Inflammatory macrophage (primary cell): ENCODE measurements at places on chromosomes 2 and 18.

- DNase-seq: no peak
Measured at GRCh38 chr2:117703858-117704257, 110.6 kb upstream of the DDX18 start.

GRCh38 chr18:23883277-23883790 is 131.2 kb upstream of the TTC39C start:
- DNase-seq: no peak

DNA sequence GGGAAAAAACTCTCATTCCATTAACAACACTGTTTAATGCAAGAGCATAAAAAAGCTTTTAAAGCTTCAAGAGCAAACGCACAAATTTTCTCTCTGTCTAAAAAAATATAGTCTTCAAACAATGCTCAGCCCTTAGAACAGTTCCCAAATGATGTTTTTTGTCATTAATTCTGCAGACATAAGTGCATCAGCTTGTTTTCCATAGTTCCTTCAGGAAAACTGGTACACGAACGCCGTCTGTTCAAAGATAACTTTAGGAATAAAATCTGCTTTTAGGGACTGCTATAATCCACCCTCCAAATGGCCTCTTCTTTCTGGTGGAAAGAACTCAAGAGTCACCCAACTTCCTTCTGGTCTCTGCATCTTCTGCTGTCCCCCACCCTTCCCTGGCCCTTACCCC is 98.2 kb upstream of the SLC66A3 start:
- DNase-seq: no peak

DNA sequence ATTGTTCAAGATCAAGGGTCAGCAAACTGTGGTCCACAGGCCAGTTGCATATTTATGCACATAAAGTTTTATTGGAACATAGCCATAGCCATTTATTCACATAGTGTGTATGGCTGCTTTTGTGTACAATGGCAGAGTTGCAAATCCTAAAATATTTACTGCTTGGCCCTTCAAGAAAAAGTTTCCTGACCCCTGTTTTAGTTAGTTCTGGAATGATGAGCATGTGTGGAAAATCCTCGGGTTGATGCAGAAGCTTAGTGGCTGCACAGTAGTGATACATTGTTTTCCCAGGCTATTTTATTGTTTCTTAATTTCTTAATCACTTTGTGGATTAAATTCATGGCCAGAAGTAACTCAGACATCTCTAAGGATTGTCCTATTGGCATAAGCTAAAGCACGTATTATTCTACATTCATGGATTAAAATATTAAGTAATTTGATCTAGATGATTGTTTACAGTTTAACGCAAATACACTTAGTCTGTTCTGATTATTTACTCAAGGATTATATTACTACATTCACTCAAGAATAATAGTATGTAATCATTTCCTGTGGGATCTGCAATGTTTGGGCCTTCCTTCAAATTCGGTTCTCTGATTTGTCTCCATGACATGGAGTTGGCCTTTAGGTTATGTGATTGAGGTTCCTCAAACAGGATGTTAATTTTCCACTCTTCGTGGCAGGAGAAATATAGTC is 165.5 kb downstream of the TMEM247 start:
- peak; percentile 75 for DNase-seq

DNA sequence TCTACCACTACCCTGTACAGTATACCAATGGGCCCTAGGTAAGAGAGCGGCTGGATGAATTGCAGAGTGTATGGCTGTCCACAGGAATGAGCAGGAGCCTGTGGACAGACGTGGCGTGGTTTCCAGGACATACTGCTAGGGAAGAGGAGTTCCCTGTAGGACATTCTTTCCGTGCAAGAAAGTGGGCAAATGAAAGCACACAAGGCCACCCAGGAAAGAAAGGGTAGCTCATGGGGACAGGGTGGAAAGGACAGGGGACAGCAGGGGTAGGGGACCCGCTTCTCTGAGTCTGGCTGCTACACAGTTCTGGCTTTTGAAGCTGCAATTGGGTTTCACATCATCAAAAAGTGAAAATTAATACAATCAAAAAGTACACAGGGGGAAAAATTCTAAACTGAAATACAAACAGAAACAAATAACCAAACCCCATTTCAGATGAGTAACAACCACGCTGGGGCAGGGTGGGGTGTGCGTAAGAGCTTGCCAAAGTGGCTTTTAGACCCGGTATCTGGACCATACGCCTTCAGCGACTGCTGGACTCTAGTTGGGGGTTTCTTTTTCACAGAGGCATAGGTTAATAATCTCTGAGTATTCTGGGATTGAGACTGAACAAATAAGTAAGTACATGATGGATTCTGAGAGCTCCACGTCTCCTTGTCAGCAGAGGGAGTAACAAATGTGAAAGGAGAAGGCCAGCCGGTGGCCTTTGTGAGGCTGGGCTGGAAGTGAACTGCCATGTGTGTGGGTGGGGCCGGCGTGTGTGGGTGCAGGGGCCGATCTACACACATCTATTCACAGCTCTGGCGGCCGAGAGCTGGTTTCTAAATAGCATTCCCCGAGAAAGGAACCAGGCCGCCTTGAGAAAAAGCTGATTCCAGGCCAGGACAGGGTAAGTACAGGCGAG is 84.0 kb downstream of the HDAC4 start:
- DNase-seq: peak; percentile 90

DNA sequence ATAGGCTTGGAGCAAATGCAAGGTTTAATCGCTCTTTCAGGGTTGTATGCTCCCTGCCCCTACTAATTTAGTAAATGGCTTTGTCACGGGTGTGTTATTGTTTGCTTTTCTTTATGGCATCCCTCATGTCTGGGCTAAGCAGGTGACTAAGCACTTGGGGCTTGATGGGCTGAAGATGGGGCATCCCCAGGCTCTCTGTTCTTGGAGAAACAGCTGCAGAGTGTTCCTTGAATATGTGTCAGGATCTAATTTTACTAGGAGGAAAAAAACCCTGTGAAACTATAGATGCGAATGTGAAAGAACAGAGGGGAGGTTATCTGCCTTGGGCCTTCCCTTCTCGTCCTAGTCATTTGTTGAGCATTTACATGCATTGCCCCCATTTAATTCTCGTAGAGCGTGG is 94.7 kb upstream of the TAF1B start:
- DNase-seq: no peak

DNA sequence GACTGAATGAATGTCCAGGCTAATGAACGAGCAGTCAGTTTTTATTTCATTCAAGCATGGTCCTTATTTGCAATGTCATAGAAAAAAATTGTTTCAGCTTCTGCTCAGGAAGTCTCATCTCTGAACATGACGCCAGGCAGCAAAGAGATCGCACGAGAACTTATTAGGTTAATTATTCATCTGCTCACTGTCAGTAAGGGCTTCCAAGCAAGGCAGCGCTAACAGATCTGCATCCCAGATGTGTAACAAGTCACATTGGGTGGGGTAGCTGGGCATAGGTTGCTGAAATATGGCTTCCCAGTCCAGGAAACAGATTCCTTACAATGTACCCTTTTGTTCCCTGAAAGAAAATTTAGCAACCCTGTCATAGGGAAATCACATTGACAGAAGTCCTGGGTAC is 63.5 kb downstream of the ANKRD44 start:
- DNase-seq: no peak

DNA sequence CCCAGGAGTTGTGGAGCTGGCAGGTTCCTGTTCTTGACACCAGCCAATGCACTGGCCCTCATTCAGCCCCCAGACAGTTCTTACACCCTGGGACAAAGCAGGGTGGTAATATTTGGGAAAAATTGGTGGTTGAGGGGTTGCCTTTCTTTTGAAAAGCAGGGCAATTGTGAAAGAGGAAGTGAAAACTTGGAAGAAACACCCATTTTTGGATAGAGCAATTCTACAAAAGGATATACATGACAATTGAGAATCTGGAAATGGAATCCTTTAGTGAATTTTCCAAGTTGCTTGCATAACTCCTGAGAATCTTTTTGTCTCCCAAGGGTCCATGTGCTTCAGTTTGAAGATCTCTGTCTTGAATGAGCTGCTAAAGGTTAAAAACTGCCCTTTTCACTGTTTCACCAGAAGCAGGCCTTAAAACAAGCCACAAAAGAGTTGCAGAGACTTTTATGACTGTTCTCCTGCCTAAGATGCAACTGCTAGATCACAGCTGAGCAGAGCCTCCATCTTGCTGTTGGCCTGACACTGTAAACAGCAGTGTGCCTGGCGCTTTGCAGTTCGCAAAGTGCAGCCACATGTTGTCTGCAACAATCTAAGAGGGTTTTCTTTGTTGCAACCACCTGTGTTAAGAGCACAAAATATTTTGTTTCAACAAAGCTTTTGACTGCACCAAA is 11.8 kb downstream of the COL4A4 start:
- no peak for DNase-seq
